WTC11 (cell line): ENCODE measurements at places on chromosomes 7 and 10. TPM values are rescaled to one million over a fixed set of nuclear protein-coding genes. Genes with fewer than 3 reads are reported as not detected.

DNA sequence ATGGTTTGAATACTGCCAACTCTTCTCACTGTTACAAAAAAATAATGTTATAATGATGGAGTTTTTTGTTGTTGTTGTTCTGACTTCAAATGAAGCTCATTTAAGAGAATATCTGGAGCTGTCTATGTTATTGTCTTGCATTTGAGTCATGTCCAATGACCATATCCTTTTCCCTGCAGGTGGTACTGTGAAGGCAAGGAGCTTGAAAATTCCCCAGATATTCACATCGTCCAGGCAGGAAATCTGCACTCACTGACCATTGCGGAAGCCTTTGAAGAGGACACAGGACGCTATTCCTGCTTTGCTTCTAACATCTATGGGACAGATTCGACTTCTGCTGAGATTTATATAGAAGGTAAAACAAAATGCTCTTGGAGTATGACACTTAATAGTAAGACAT, 33.5 kb downstream of the MYPN start:
- no peak for DNase-seq

GRCh38 chr7:27051451-27051850, 44.3 kb downstream of the HOXA1 start:
- no peak for DNase-seq

DNA sequence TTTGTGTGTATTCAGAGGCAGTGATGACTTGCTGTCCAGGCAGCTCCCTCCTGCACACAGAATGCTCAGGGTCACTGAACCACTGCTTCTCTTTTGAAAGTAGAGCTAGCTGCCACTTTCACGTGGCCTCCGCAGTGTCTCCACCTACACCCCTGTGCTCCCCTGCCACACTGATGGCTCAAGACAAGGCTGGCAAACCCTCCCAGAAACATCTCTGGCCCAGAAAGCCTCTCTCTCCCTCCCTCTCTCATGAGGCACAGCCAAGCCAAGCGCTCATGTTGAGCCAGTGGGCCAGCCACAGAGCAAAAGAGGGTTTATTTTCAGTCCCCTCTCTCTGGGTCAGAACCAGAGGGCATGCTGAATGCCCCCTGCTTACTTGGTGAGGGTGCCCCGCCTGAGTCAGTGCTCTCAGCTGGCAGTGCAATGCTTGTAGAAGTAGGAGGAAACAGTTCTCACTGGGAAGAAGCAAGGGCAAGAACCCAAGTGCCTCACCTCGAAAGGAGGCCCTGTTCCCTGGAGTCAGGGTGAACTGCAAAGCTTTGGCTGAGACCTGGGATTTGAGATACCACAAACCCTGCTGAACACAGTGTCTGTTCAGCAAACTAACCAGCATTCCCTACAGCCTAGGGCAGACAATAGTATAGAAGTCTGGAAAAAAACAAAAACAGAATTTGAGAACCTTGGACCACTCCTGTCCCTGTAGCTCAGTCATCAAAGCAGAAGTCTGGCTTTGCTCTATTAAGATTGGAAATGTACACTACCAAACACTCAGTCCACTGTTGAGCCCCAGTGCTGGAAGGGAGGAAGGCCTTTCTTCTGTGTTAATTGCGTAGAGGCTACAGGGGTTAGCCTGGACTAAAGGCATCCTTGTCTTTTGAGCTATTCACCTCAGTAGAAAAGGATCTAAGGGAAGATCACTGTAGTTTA, 15.8 kb downstream of the SCD start:
- no peak for DNase-seq

- no peak for DNase-seq
Observed at GRCh38 chr10:130361351-130362105, 225.3 kb downstream of the GLRX3 start.

GRCh38 chr10:120375666-120376065, 81.4 kb upstream of the PLPP4 start:
- DNase-seq = no peak

- DNase-seq = no peak
Observed at GRCh38 chr10:49371967-49372366, 23.9 kb downstream of the DRGX start.

DNA sequence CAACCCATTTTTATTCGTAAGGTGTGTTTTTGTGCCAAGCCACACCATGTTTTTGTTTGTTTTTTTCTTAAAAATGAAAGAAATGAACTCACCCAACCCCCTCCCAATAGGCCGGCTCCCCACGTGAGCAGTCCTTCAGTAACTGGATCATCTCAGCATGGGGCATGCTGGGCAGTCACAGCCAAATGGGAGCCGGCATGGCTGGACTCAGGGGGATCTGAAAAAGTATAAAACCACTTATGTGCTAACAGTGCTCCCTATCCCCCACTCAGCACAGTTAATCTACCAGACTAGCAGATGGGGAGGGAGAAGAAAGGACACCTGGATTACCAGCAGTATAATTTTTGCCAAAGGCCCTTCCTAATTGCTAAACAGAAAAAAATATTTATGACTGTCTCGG, 39.3 kb downstream of the BAZ1B start:
- no peak for DNase-seq

Gene SKIDA1
- 9.4 to 12.9 TPM (median 11.8 TPM) in 3 replicates for total RNA-seq

Gene AGK
- total RNA-seq = 32.2 to 43.0 TPM (median 37.4 TPM) in 3 replicates

Gene VWC2
- total RNA-seq = 0.79 to 0.85 TPM (median 0.82 TPM) in 3 replicates

Gene SCART1
- total RNA-seq = 0.57 to 1.2 TPM (median 1.1 TPM) in 3 replicates
